ENCODE measurements at places on chromosomes 1 and 21. TPM values are rescaled to one million over a fixed set of nuclear protein-coding genes. Genes with fewer than 3 reads are reported as not detected.

The CHRM3 gene
- total RNA-seq: 1.2 TPM

The XKR8 gene
- total RNA-seq: 4.6 TPM

The GCSAML gene
- not detected for total RNA-seq

The DPYD gene
- 62.5 TPM for total RNA-seq

The SYT14 gene
- total RNA-seq: not detected

The FCRL6 gene
- 1.9 TPM for total RNA-seq

The DPT gene
- total RNA-seq: 258 TPM

The CHTOP gene
- total RNA-seq: 60.9 TPM

The CLDN17 gene
- not detected for total RNA-seq

The CASQ2 gene
- total RNA-seq: 2.1 TPM
